ENCODE measurements at places on chromosomes 2 and 18.

DNA sequence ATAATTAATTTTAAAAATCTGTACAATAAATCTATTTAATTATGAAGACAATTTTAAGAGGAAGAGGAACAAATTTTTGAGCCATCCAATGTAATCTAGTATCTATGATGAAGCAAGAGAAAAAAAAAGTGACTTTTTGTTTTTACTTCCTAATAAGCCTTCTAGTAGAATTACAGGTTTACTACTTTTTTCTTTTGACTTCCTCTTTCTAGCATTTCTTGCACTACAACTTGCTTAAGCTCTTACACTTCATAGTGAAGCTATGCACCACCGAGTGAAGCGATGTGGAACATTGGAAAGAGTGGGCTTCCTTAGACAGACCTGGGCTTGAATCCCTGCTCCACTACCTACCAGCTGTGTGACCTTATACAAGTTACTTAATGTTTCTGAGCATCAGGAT is 2.1 kb downstream of the SERPINB2 start:
- DNase-seq: no peak

DNA sequence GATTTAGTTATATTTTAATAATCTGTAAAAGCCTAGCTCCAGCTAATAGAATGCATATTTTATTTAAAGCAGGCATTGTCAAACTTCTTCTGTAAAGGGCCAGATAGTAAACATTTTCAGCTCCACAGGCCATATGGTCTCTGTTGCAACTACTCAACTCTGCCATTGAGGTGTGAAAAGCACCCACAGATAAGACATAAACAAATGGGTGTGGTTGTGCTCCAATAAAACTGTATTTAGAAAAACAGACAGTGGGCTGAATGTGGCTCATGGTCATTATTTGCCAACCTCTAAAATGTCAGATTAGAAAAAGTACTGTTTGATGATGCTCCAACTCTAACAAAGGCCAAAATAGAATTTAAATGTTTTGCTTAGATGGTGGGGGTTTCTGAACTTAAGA is 519.9 kb downstream of the RNF144A start:
- DNase-seq: no peak

- no peak for DNase-seq
Measured at GRCh38 chr2:29222381-29223179, 107.4 kb downstream of the CLIP4 start.

DNA sequence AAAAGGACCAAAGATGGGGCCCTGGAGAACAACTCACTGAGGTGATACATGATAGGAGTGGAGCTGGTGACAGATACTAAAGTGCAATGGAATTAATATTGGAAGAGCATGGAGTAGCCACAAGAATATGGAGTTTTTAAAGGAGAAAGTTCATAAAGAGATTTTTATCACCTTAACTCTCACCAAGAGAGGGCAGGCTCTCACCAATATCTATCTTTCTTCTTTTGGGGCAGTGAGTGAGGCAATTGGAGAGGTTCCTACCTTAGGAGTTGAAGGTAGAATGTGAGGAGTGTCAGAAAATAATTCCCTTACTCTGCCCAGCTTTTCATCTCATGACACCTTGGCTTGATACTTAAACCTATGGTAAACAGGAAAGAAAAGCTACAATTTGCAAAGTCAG is 233.7 kb upstream of the CWC22 start:
- no peak for DNase-seq

DNA sequence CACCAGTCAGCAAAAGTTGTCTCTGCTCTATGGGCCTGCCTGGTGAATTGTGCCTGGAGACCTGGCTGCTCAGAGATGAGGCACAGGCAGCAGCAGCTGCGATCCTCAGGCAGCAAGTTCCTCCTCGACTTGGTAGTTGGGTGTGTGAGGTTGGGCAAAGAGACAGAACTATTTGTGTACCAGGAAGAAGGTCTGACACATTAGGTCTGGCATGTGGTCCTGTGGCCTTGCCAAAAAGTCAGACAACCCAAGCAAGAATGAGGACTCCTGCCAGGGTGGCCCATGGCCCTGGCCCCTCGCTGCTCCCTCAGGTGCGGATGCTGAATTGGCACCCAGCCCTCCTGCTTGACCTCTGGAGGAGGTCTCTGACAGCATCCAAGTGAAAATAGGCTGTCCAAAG is 192.7 kb downstream of the DYSF start:
- no peak for DNase-seq

GRCh38 chr2:229339618-229340017 is 68.5 kb upstream of the PID1 start:
- no peak for DNase-seq

- no peak for DNase-seq
Measured at GRCh38 chr18:42730272-42730671, 385.2 kb downstream of the RIT2 start.

All from activated CD8-positive, alpha-beta memory T cell treated with anti-CD3 and anti-CD28 coated beads, Interleukin-2, amount 50 U/mL, for 48 hours (primary cell).